ENCODE measurements at places on chromosomes 5 and 9.

DNA sequence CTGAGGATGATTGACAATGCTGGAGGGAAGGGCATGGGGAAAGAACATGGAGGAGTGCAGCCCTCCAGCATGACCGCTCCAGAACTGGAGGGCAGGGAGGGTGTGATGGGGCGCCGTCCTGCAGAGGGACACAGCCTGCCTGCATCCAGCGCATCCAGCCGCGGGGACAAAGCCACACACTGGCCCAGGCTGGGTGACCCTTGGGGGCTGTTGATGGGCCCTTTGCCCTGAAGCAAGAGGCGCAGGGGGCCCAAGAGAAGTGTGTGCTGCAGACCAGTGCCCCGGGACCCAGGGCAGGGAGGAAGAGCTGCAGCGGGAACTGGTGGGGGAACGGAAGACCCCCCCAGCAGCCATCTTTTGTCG lies 169.8 kb upstream of the PPP1R26 start:
- no peak for DNase-seq

DNA sequence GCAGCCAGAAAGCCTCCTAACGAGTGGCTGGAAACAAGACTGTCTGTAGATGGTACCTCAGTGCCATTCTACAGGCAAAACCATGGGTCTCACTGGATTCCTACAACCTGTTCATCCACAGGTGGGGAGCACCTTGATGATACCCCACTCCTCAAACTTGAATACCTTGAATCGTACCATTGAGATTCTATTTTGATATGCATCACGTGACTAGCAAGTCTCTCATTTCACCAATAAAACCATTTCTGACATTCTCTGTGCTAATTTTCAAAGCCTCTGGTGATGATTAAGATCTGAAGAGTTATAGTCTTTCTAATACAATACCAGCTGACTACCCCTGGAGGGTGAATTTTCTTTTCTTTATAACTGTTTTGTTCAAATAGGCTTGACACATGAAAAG lies 188.9 kb downstream of the ADAMTS12 start:
- no peak for DNase-seq

GRCh38 chr9:13744261-13744901 lies 464.9 kb upstream of the MPDZ start:
- DNase-seq, result no peak

GRCh38 chr5:1780614-1780930 lies 19.1 kb downstream of the MRPL36 start:
- DNase-seq, result no peak

GRCh38 chr5:2131826-2132496 lies 249.2 kb upstream of the IRX4 start:
- DNase-seq, result no peak

DNA sequence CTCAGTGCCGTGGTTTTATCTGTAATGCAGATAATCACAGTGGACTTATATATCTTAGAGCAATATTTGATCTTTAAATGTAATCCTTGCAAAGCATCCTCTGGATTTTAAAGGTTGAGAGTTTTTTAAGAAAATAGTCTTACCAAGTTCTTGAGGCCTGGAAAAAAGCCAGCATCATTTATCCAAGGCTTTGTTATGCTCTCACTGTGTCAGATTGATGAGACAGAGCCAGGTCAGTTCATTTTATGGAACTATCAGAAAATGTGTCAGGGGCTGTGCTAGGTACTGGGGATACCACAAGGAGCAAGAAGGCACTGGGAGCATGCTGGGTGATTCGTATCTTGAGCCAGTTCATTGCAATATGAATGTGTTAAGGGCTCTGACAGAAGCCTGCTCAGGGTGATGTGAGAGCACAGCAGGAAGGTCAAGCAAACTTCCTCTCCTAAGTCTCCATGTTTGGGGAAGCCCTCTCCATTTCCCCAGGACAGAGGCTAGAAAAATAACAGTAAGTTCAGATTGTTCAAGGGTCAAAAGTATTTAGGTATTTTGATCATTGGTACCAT lies 19.7 kb downstream of the C7 start:
- no peak for DNase-seq

DNA sequence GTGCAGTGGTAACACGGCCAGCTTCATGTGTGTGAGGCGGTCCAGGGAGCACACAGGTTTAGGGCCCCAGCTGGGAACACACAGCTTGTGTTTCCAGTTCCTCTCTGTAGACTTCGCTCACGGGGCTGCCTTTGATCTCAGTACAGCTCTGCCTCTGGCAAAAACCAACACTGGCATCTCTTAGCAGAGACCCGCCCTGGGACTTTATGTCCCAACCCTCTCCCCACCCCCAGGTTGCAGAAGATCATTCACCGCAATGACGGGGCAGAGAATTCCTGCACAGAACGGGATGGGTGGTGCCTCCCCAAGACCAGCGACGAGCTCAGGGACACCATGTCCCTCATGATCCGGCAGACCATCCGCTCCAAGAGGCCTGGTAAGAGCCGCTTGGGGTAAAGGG lies 5.2 kb upstream of the CEL start:
- no peak for DNase-seq

GRCh38 chr9:131418143-131419025 lies 24.5 kb downstream of the PRRC2B start:
- no peak for DNase-seq

DNA sequence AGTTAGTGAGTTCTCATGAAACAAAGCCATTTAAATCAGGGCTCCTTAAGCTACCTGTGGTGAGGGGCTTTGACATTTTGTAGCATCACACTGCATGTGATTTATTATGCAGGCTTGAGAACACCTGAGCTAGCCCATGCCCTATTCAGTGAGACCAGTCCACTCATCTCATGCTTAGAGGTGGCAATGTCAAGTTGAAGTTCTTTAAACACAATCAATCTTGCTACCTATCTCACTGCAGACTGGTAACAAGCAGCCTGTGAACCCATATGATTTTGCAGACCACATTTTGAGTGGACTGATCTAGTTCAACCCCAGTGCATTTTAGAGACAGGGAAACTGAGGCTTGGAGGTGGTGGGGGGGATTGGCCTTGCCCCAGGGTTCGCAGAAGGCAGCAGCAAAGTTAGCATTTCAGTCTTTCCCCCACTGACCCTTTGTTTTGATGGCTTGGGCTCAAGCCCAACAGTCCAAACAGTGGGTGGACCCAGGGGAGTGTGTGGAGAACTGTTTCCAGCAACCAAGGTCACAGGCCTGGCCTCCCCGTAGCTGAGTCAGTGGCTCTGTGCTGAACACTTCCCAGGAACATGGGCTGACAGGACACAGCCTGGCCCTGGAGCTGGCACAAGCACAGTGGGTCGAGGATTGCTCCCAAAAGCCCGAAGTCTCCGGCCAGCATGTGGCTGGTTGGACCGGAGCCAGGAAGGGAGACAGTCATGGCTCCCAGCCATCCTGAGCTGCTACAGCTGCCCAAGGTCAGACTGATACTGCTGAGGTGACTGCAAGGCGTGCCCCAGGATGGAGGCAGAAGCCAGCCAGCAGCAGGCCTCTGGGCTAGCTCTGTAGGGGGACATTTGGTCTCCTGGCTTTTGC lies 95.3 kb downstream of the RGS3 start:
- DNase-seq, result peak; percentile 76

- DNase-seq, result no peak
These were observed 41.8 kb upstream of the FCN2 start for GRCh38 chr9:134838651-134839454.

- no peak for DNase-seq
These were observed 369.0 kb downstream of the ARHGEF28 start for GRCh38 chr5:73994963-73995362.

DNA sequence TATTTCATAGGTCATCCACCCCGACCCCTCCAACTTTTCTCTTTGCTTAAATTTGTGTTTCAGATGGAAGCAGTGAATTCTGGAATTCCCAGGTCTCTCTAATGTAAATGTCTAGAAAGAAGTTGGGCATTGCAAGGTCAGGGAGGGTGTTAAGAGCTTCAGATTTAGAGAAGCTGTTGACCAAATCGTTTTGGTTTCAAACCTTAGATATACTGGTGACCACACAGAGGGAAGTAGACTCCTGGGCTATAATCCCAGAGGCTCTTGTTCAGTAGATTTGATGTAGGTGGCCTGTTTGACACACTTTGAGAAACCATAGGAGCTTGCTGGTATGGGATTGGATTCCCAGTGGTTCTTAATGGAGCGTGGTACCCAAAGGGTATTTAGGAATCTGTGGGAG lies 137.3 kb upstream of the KLF9 start:
- no peak for DNase-seq

GRCh38 chr9:94010980-94011533 lies 55.9 kb upstream of the BARX1 start:
- peak; percentile 13 for DNase-seq

GRCh38 chr5:139660923-139661814 lies 13.0 kb downstream of the CXXC5 start:
- DNase-seq, result peak; percentile 98

DNA sequence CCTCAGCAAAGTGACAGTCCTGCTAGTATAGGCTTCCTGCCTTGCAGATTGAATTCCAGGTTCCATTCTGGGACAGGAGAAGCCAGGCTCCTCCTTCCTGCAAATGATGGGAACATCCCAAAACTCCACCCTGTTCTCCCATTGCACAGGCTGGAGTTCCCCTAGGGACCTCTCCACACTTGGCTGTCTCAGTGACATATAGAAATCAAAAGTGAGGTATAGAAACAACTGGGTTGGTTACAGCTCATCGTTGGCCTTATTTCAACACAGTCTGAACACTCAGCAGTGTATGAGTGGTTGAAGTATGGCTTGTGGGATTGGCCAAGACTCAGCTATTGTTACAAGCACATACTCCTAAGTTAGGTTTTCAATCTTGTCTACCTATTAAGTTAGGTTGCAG lies 157.8 kb upstream of the FTMT start:
- peak; percentile 18 for DNase-seq

GRCh38 chr5:43353668-43354067 lies 40.5 kb upstream of the HMGCS1 start:
- no peak for DNase-seq

DNA sequence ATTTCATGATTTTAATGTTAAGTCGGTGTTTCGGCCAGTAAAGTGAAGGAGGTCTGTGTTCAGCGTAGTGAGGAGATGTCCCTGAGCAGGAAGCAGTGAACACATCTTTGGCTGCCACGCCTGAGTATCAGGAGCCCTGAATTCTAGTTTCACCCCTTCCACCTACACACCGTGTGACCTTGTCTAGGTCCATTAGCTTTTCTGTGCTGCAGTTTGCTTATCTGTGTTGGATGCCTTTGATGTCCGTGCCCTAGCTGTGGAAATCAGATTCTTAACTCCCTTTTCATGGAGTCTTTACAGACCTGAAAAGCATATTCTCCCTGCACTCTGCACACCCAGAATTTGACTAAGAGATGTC lies 601 bp downstream of the FBXO38 start:
- DNase-seq, result peak; percentile 18

DNA sequence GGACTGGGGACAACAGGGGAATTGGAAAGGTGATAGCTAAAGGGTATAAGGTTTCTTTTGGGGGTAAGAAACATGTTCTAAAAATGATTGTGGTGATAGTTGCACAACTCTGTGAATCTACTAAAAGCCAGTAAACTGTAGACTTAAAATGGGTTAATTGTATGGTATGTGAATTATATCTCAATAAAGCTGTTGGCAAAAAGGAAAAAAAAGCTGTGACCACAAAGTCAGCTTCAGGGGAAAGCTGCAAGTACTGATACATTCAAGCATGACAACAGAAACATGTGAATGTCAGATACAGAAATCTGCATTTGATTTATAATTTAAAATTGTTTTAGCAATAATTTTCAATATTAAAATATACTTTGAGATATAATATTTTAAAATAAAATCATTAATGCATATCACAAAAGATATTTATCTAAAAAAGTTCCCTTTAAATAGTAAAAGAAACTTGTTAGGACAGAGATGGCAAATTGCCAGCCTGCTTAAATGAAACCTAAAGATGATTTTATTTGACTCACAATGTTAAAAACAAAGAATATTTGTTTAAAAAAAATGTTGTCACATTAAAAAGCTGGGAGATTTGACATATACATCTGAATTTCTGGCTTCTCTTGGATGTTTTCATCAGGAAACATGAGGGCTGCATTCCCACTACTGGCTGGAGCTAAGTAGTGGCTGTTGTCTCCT lies 66.0 kb downstream of the TBCA start:
- no peak for DNase-seq

- peak; percentile 74 for DNase-seq
These were observed 46.0 kb downstream of the MYO10 start for GRCh38 chr5:16889972-16890519.

DNA sequence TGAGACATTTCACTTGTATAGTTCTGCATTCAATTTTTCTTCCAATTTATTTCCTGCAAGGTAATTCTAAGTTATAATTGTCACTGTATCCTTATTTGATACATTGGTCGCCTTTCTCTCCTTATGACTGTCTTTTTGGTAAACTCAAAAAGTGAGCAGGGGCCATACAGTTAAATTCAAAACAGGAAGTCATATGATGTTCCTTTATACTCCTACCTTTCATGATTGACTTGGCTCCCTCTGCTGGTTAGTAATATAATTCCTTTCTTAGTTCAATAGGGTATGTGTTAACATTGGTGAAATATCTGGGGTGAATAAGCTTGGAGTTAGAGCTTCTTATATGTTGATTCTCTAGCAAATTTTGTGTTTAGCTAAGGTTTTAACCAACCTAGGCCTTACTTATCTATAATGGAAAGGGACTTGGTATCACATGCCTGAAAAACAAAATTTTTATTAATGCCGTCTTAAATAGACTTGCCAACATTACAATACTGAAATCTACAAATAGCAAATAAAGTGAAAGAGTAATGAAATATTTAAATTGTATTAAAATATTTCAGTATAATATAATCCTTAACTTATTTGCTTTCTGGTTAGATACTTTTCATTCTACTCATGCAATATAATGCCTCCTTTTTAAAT lies 6.0 kb upstream of the NIPBL start:
- peak; percentile 53 for DNase-seq

DNA sequence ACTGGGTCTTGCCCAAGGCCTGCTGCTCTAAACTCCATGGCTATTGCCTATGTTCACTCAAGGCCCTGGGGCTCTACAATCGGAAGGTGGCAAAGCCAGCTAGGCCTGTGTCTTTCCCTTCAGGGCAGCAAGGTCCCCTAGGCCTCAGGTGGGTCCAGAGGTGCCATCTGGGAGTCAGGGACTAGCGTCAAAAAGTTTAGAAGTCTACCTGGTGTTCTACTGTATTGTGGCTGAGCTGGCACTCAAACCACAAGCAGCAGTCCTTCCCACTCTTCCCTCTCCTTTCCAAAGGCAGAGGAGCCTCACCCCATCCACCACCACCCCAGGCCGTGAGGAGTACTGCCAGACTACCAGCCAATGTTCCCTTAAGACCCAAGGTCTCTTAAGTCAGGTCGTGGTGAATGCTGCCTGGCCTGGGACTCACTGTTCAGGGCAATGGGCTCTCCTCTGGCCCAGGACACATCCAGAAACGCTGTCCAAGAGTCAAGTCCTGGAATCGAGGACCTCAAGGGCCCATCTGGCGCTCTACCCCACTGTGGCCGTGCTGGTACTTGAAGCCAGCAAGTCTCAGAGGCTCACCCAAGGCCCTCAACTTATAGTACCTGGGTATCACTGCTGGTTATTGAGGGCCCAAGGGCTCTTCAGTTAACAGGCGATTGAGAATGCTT lies 13.0 kb upstream of the SARDH start:
- DNase-seq, result no peak

DNA sequence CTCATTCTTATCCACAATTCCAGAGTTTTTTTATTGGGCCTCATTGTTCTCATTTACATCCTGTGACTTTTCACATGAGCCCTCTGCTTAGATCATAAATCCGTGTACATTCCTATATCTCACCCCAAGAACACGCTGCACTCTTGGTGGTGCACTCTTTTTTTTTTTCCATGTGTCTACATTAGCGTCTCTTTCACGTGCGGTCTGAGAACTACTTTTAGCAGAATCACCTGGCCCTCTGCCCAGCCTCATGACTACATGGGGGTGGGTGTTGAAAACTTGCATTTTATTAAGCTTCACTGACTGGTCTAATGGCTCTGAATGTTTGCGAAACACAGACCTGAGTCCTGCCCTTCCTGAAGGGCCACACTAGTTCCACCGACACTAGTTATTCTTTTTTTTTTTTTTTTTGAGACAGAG lies 18.6 kb downstream of the C9orf57 start:
- peak; percentile 93 for DNase-seq
